ENCODE measurements at places on chromosomes 2 and 18. TPM values are rescaled to one million over a fixed set of nuclear protein-coding genes. Genes with fewer than 3 reads are reported as not detected.

GRCh38 chr18:55732227-55733106 lies 144.5 kb upstream of the TCF4 start:
- no peak overlapping the region for H3K4me3 ChIP-seq
- no peaks in the 10 kb centered on the region for H3K36me3 ChIP-seq
- no peaks in the 10 kb centered on the region for H3K4me1 ChIP-seq
- peaks cover 2% of the 10 kb centered on the region for H3K27me3 ChIP-seq
- no peak overlapping the region for H3K27ac ChIP-seq
- DNase-seq = no peak

Gene ZNF521
- 238 TPM for total RNA-seq

Gene CD207
- total RNA-seq = 0.74 TPM

DNA sequence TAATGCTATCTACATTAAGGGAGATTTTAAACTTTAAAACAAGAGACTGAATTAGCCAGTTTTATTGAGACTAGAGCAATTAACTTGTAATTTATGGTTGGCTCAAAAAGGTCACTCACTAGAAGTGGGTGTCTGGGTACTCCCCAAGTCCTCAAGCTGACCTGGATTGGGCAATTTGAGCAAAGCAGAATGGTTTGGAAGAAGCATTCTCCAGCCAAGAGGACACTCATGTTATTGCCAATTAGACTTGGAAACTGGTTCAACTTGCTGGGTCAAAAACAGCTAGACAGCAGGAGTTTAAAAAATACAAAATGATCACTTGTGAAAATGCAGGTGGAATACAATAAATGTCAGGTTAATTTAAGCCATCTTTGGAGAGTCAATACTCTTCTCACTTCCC lies 29.5 kb upstream of the MYO1B start:
- H3K27ac ChIP-seq = no peak overlapping the region
- DNase-seq = no peak
- H3K36me3 ChIP-seq = peaks cover 4% of the 10 kb centered on the region
- H3K27me3 ChIP-seq = peaks cover 2% of the 10 kb centered on the region
- peaks cover 9% of the 10 kb centered on the region for H3K4me1 ChIP-seq
- H3K4me3 ChIP-seq = no peak overlapping the region

- H3K27me3 ChIP-seq = peaks cover 6% of the 10 kb centered on the region
- H3K4me1 ChIP-seq = peaks cover 9% of the 10 kb centered on the region
- no peaks in the 10 kb centered on the region for H3K36me3 ChIP-seq
- H3K4me3 ChIP-seq = no peak overlapping the region
- DNase-seq = no peak
Observed at GRCh38 chr18:48868468-48869466, 82.0 kb downstream of the SMAD7 start.

DNA sequence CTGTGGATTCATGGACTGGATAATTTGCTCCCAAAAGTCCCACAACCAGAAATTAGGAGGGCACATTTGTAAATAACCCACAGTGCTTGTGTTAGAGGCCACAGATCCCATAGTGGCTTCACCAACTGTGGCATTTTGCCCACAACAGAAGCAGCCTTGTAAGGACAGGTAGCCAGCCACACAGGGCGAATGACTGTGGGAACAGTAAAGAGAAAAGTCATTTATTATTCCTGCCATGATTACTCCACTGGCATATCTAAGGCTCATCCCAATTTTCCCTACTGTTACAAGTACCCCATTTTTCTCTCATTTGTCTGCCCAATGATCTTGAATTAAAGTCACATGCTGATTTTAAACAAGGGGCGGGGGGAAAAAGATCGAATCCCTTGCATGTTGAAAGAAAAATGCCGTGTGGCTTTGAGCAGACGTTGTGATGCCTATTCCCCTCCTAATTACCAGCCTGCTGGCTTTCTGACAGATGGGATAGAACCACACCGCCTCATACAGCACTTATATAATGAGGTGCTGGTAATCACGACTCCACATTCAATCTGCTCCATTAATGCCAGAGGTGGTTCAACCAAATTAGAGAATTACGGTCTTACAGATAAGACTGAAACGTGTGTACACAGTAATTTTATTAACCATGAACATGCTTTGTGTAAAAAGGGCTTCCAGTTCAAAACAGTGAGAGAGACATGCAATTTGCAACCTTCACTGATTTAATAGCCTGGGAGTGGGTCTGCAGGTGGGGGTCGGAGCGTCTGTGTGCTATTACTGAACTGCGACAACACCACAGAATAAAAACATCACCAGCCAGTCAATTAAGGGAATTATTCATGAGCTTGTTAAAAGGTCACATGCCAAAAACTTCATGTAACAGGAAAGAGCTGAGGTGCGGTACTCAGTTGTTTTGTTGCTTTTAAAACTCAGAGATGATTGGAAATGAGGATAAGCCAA lies 196.0 kb downstream of the TMEM163 start:
- no peak overlapping the region for H3K4me3 ChIP-seq
- DNase-seq = no peak
- peaks cover 16% of the 10 kb centered on the region for H3K4me1 ChIP-seq
- peaks cover 6% of the 10 kb centered on the region for H3K27me3 ChIP-seq

GRCh38 chr2:62928015-62928414 lies 122.6 kb upstream of the OTX1 start:
- peak overlapping the region; percentile 31 for H3K27ac ChIP-seq
- H3K27me3 ChIP-seq = peaks cover 2% of the 10 kb centered on the region
- peaks cover 15% of the 10 kb centered on the region for H3K36me3 ChIP-seq
- peaks cover 4% of the 10 kb centered on the region for H3K4me1 ChIP-seq
- no peak overlapping the region for H3K4me3 ChIP-seq

Gene CNDP1
- not detected for total RNA-seq

- H3K36me3 ChIP-seq = no peaks in the 10 kb centered on the region
- no peak overlapping the region for H3K4me3 ChIP-seq
- H3K4me1 ChIP-seq = no peaks in the 10 kb centered on the region
- no peak overlapping the region for H3K27ac ChIP-seq
- peaks cover 1% of the 10 kb centered on the region for H3K27me3 ChIP-seq
- no peak for DNase-seq
Observed at GRCh38 chr2:204066051-204066450, 129.5 kb downstream of the ICOS start.

- peak overlapping the region; percentile 25 for H3K4me3 ChIP-seq
- H3K36me3 ChIP-seq = peaks cover 22% of the 10 kb centered on the region
- H3K4me1 ChIP-seq = peaks cover 8% of the 10 kb centered on the region
Observed at GRCh38 chr18:3478262-3478978, 28.4 kb downstream of the TGIF1 start.

Gene AQP12A
- total RNA-seq = not detected

DNA sequence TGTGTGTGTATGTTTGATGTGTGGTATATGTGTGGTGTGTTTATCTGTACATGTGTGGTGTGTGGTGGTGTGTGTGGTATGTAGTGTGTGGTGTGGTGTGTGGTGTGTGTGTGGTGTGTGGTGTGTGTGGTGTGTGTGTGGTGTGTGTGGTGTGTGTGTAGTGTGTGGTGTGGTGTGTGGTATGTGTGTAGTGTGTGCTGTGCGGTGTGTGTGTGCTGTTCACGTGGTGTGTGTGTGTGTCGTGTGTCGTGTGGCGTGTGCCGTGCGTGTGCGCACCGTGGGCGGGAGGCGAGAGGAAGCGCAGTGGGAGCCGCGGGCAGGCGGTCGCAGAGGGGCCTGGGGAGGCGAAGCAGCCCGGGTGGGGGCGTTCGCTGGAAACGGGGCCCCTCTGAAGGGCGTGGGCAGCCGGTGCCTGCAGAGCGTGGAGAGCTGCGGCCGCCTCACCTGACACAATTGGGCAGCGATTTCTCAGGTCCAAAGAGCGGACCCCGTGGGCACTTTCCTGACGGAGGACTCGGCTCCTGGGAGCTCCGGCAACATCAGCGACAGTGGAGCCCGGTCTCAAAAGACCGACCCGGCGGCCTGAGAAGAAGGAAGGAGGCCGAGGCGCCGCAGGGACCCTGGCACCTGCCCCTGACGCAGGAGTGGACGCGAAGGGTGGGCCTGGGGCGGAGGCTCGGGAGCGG lies 741.1 kb upstream of the SALL3 start:
- peak overlapping the region; percentile 88 for H3K4me3 ChIP-seq
- H3K27ac ChIP-seq = peak overlapping the region; percentile 72
- H3K36me3 ChIP-seq = peaks cover 20% of the 10 kb centered on the region
- H3K27me3 ChIP-seq = peaks cover 8% of the 10 kb centered on the region
- DNase-seq = no peak
- no peaks in the 10 kb centered on the region for H3K4me1 ChIP-seq

Gene C2orf72
- 5.4 TPM for total RNA-seq

Gene M1AP
- total RNA-seq = 0.74 TPM

Gene MOGAT1
- total RNA-seq = 0.26 TPM

DNA sequence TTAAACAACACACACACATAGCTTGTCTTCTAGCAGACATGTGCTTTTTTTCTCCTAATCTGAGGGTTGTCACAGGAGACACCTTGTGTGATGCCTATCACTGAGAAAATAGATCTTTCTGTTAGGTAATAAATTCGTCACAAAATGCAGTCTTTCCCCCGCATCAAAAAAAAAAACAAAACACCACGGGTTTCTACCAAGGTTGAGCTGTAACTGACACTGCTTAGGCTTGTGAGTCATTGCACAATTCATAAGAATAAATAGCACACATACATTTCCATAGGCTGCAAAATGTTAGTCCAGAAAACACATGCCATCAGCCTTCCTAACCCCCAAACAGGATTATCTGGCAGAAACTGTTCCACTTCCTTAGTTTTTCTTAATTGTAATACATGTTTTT lies 6.5 kb downstream of the TMEM163 start:
- DNase-seq = no peak
- peaks cover 89% of the 10 kb centered on the region for H3K4me1 ChIP-seq
- peaks cover 9% of the 10 kb centered on the region for H3K27me3 ChIP-seq

DNA sequence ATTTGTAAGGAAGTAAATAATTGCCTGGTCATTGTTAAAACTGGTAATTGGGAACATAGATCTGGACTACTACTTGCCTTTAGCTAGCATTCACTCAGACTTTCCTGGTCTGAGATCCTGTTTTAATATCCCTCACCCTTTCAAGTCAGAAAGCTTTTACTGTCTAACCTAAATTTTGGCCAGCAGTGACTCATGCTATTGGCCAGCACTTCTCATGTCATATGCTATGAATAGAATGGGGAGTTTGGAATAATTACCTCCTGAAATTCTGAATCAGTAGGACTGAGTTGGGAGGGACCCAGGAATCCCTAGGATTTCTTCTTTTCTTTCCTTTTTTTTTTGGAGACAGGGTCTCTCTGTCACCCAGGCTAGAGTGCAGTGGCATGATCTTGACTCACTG lies 19.3 kb downstream of the STK36 start:
- peaks cover 58% of the 10 kb centered on the region for H3K36me3 ChIP-seq
- no peak for DNase-seq
- H3K27me3 ChIP-seq = peaks cover 5% of the 10 kb centered on the region
- H3K4me1 ChIP-seq = no peaks in the 10 kb centered on the region
- H3K4me3 ChIP-seq = no peak overlapping the region

DNA sequence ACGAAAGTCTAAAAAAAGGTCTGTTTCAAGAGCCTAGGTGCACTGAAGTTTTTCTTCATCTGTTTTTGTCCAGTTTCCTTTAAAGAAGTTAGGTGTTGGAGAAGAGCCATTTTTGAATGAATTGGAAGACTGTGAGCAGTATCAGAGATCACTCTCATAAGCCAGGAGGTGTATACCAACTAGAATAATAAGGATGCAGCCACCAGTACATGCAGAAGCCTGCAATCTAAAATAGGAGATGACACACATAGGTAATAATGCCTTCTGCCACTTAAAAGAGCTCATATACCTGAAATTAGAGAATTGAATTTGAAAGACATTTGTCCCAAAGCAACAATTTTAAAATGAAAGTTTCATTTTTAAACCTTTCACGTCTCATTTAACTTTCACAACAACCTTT lies 81.7 kb downstream of the RBMS1 start:
- H3K27me3 ChIP-seq = peaks cover 11% of the 10 kb centered on the region
- no peak overlapping the region for H3K27ac ChIP-seq
- no peak overlapping the region for H3K4me3 ChIP-seq
- DNase-seq = no peak

Gene FBXO36
- 3.6 TPM for total RNA-seq

DNA sequence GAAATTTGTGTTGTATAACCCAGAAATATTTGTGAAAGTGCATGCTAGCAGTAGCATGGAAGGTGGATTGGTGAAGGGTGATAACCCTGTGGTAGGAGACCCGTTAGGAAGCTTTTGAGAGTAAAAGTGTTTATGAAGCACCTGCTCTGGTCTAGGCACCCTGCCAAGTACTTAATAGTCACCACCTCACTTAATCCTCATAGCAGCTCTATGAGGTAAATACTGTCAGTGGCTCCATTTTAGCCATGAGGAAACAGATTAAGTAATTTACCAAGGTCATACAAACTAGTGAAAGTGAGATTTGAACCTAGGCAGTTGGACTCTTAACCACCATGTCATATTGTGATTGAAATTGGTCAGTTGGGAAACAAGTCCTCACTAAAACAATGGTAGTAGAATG lies 66.8 kb downstream of the TET3 start:
- H3K27ac ChIP-seq = peak overlapping the region; percentile 57
- DNase-seq = no peak
- peaks cover 12% of the 10 kb centered on the region for H3K27me3 ChIP-seq
- no peak overlapping the region for H3K4me3 ChIP-seq

Gene COLEC12
- 157 TPM for total RNA-seq

- no peak overlapping the region for H3K4me3 ChIP-seq
- no peak for DNase-seq
- H3K36me3 ChIP-seq = no peaks in the 10 kb centered on the region
- peaks cover 3% of the 10 kb centered on the region for H3K27me3 ChIP-seq
Observed at GRCh38 chr2:8021921-8022320, 659.9 kb upstream of the ID2 start.

GRCh38 chr18:24427484-24427883 lies 1.0 kb downstream of the IMPACT start:
- H3K27me3 ChIP-seq = no peaks in the 10 kb centered on the region
- peak overlapping the region; percentile 87 for H3K27ac ChIP-seq
- H3K4me1 ChIP-seq = peaks cover 14% of the 10 kb centered on the region
- peaks cover 1% of the 10 kb centered on the region for H3K36me3 ChIP-seq
- no peak for DNase-seq

DNA sequence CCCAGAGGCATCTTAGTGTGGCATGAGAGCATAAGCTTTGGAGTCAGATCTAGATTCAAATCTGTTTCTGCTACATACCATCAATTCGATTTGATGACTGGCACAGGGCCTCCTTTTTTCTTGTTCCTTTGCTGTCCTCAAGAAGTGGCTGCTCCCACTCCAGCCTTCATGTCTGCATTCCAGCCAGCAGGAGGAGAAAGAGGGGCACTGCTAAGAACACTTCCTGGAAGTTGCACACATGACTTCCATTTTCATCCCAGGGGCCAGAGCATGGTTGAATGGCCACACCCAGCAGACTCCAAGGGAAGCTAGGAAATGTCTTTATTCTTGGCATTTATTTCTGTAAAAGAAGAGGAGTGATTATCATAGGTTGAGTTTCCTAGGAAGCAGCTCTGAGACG lies 50.4 kb downstream of the EML6 start:
- peaks cover 2% of the 10 kb centered on the region for H3K27me3 ChIP-seq
- H3K36me3 ChIP-seq = peaks cover 3% of the 10 kb centered on the region
- no peaks in the 10 kb centered on the region for H3K4me1 ChIP-seq
- no peak for DNase-seq
- no peak overlapping the region for H3K4me3 ChIP-seq
- H3K27ac ChIP-seq = no peak overlapping the region

DNA sequence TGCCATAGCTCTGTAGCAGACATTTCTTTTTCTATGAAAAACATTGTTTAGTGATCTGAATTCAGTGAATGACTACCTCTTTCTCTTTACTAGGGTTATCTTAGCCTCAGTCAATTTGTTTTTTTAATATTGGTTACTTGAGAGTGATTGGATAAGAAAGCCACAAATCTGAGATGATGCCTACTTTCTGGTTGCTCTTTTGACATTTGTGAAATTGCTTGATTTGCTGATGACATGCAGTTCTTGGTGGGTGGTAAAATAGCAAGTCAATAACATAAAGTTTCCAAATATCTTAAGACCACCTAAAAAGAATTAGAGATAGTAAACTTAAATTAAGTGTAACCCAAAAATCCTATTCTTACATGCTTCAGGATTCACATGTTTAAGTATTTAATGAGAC lies 199.5 kb upstream of the STON1 start:
- no peak overlapping the region for H3K27ac ChIP-seq
- DNase-seq = no peak
- H3K27me3 ChIP-seq = no peaks in the 10 kb centered on the region
- peaks cover 12% of the 10 kb centered on the region for H3K4me1 ChIP-seq

Gene APLF
- total RNA-seq = 12.9 TPM

All from endothelial cell (in vitro differentiated cells).